Activated CD4-positive, alpha-beta T cell treated with anti-CD3 and anti-CD28 coated beads, Interleukin-2, amount 50 U/mL, for 4 hours (primary cell): ENCODE measurements at places on chromosomes 11 and 22.

GRCh38 chr11:87213444-87213843 is 175.7 kb downstream of the TMEM135 start:
- DNase-seq: no peak

DNA sequence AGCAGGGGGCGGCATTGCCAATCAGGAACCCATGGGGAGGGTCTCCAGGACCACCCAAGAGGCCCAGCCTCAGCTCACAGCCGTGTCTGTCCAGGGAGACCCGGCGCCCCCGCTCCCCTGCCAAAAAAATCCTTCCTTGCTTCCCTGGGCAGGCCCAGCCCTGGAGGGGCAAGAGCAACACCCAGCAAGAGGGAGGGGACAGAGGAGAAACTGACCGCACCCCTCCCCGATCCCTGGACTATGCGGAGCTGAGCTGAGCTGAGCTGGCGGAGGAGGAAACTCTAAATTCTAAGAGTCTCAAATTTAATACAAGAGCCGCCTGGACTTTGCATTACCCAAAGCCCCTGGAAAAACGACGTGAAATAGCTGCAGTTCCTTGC is 52.0 kb upstream of the SHISAL1 start:
- DNase-seq: no peak

- DNase-seq: no peak
Observed at GRCh38 chr11:18282626-18283025, 16.6 kb downstream of the SAA1 start.

DNA sequence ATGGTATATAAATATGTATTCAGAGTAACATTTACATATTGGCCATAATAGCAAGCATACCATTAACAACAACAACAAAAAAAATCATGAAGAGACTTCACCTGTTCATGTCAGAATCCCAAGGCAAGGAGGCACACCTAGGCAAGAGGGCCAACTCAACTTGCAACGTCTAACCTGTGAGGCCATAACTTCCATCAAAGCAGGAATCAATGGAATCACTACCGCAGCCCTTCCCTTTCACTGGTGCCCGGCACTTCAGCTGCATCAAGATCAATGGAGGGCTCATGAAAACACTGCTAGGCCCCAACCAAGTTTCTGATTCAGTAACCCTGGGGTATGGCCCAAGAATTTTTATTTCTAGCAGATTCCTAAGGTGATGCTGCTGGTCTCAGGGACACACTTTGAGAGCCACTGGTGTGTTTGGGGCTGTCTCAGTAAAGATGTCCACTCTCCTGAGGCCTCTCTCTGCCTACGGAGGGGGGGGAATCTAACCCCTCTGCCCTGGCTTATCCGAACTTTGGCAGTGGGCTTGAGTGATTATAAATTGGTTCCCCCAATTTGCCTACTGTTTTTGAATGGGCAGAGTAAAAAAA is 8.0 kb downstream of the ZFTA start:
- no peak for DNase-seq

DNA sequence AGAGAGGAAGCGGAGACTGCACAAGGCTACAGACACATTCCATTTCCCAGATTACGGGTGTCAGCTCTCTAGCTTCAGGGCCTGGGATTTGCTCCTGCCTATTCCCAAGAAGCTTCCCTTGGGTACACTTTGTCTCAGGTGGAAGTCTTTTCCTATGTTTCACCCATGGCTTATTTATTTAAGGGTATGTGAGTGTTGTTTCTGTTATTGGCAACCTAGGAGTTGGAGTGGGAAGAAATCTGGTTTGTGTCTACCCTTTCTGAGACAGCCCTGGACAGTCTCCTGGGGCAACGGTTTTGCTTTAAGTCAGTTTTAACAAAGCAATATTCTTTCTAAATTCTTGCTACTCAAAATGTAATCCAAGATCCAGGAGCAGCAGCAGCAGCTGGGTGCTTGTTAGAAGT is 127.0 kb downstream of the MICAL2 start:
- no peak for DNase-seq
